ENCODE measurements at places on chromosomes 16 and 17.

- DNase-seq: no peak
Measured at GRCh38 chr17:17661134-17661533, 20.1 kb upstream of the RAI1 start.

- DNase-seq: no peak
Measured at GRCh38 chr17:75894049-75894733, 2.6 kb downstream of the TRIM65 start.

DNA sequence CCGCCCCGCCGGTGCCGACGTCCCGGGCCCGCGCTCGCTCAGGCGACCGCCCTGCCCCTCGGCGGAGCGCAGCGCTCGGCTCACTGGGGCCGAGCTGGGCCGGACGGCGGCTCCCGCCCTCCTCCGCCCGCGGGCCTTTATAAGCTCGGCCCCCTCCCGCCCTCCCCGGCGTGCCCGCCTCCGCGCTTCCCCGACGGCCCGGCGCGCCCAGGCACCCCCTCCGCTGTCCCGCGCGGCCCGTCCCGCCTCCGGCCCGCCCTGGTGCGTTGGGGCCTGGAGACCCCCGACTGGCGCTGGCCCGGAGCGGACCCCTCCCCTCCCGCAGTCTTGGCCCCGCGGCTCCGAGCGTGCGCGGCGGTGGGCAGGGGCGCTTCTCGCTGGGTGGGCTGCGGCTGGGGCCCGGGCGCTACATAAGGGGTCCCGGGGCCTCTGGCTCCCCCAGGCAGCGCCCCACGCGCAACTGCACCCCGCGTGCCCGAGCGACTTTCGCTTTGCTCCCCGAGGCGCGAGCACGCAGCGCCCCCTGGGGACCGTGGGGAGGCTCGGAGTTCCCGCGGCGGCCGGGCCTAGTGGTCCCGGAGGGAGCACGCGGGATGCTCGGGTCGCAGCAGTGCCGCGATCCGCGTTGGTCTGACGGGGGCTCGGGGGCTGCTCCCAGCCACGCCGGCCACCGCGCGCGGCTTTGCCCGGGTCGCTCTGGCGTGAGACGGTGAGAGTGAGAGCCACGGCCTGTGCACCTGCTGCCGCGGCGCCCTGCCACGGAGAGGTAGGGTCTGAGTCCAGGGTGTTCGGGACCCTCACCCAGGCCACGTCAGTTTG is at the start of gene PIEZO1:
TSS of gene PIEZO1 (minus strand) at position 115 of the 819 bp plus-strand sequence. CDS start 256 bp downstream, outside the sequence.
- DNase-seq: peak; percentile 85

DNA sequence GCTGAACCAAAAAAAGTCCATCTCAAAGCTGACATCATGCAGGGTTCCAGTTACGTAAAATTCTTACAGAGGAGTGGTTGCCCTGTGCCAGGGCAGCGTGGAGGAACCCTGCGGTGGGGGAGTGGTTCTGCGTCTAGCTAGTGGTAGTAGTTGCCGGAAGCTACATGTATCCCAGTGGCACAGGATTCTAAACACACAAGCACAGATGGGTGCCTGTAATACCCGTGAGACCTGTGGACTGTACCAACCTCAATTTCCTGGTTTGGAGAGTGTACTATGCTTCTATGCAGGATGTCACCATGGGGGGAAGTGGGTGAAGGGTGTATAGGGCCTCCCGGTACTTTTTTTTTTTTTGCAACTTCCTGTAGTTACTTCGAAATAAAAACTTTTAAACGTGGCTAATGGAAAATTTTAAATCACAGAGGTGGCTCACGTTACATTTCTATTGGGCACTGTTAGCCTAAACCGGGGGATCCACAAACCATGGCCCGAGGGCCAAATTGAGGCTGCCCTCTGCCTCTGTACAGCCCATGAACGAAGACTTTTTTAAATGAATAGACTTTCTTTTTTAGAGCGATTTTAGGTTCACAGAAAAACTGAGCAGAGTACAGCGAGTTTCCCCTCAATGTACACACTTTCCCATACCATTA is 38.5 kb downstream of the TBC1D16 start:
- peak; percentile 90 for DNase-seq

GRCh38 chr16:83402967-83403366 is 404.8 kb upstream of the HSBP1 start:
- DNase-seq: no peak

GRCh38 chr17:33528846-33529245 is 235.8 kb upstream of the ASIC2 start:
- no peak for DNase-seq

- DNase-seq: no peak
Measured at GRCh38 chr17:57574040-57574513, 171.0 kb downstream of the CCDC182 start.
